ENCODE measurements at places on chromosomes 11 and 22.

- peak; percentile 91 for DNase-seq
These were observed 34.4 kb upstream of the HEPHL1 start for GRCh38 chr11:93986716-93987115.

DNA sequence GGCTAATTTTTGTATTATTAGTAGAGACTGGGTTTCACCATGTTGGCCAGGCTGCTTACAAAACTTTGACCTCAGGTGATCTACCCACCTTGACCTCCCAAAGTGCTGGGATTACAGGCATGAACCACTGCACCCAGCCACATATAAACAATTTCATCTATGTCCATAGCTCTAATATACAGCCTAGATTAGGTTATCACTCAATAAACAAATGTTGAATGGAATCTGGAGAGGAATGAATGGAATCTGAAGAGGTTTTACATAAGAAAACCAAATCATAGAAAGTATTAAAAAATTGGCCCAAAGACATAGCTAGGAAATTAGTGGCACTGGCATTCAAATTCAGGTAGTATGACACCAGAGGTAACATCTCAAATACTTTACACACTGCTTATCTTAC is 1401.4 kb upstream of the TENM4 start:
- DNase-seq = no peak

DNA sequence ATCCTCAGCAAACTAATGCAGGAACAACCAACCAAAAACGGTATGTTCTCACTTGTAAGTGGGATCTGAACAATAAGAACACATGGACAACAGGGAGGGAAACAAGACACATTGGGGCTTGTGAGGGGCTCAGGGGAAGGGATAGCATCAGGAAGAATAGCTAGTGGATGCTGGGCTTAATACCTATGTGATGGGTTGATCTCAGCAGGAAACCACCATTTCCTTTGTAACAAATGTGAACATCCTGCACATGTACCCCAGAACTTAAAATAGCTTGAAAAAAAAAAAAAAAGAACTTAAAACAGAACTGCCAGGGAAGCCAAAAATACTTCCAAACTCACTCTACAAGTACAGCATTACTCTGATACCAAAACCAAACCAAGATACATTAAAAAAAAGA is 33.8 kb downstream of the CASP4 start:
- DNase-seq = no peak

DNA sequence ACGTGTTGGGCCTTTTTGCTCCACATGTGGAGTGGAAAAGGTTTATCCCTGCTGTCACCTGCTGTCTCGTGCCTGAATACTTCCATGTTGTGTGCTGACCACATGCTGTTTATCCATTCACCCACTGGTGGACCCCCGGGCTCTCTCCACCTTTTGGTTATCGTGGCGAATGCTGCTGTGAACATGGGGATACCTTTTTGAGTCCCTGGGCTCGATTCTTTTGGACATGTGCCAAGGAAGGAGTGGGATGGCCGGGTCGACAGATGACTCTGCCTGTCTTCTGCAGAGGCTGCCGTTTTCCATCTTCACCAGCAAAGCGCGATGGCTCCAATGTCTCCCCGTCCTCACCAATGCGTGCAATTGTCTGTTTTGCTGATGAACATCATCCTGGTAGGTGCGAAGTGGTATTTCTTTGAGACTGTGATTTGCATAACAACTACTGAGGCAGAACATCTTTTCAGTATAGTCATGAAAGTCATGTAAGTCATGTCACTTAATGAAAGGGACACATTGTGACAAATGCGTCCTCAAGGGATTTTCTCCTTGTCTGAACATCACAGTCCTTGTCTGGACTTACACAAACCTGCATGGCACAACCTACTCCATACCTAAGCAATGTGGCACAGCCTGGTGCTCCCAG is 758.7 kb downstream of the BRD1 start:
- no peak for DNase-seq

GRCh38 chr11:72985645-72986044 is 156.5 kb downstream of the FCHSD2 start:
- DNase-seq = no peak

DNA sequence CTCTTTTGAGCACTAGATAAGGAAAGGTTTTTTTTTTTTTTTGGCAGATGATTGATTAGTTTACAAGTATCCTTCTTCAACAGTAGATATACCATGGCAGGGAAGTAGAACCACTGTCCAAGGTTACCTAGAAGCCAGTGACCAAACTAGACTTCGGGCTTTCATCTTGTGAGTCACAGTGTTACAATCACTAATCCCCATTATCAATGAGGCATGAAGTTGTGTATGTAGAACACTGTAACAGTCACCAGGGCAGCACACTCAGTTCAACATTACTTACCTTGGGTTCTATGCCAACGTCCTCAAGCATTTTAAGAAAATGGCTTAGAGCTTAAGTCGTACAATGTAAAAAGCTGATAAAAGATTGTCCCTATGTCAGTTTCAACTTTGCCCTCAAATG is 430.9 kb downstream of the ETS1 start:
- no peak for DNase-seq

- DNase-seq = no peak
These were observed 75.0 kb downstream of the BRD1 start for GRCh38 chr22:49752598-49753091.

DNA sequence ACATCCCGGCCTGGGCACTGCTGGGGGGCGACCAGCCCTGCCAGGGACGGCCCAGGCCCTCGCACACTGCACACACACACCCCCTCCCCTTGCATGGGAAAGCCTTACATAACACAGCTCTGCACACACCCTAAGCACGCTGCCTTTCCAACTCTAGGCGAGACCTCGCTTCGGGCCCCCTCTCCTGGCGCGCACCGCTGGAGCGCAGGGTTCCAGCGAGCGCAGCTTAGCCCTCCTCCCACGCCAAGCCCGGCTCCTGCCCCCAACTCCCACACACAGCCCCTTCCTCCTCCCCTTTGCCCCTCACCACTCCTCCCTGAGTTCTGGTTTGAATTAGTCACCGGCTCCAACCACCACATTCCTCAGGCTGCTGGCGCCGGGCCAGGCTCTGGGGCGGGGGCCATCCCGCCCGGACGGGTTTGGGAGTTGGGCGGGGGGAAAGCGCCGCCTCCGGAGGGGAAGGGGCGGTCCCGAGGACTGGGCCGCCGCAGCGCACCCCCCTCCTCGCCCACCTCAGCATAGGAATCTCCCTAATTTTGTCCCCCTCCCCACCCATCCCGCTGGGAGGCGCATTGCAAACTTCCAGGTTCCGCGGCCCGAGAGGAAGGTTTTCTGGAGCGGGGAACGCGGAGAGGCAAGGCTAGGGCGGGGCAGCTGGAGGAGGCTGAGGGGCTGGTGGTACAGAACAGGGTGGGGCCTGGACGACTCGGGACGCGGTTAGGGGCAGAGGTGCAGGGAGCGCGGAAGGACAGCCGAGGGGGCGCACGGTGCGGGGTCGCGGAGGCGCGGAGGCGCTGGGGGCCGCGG is 966 bp downstream of the AHNAK start:
- no peak for DNase-seq

Data from DMS153 (cell line).